Putamen (tissue), 1 donor: ENCODE measurements at places on chromosomes 3 and 15.

GRCh38 chr3:141193066-141193830, 38.4 kb upstream of the PXYLP1 start:
- DNase-seq: no peak

GRCh38 chr15:57118013-57118799, 199.8 kb downstream of the TCF12 start:
- DNase-seq: peak; percentile 47

DNA sequence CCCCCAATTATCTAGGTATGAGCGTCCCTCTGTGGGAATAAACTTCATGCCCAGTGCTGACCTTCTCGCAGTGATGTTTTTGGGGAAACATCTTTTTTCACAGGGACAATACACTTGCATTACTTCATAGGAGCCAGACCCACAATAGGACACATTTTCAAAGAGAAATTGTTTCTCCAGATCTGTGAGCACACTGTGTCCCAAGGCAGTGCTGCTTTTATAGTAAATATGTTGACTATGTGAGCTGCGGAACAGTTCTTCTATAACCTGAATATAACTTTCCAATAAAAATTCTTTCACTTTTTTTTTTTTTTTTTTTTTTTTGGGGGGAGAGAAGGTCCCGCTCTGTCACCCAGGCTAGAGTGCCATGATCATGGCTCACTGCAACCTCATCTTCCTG, 17.4 kb upstream of the THSD4 start:
- DNase-seq: no peak

GRCh38 chr15:65824031-65824743, 32.1 kb upstream of the DENND4A start:
- DNase-seq: peak; percentile 60

DNA sequence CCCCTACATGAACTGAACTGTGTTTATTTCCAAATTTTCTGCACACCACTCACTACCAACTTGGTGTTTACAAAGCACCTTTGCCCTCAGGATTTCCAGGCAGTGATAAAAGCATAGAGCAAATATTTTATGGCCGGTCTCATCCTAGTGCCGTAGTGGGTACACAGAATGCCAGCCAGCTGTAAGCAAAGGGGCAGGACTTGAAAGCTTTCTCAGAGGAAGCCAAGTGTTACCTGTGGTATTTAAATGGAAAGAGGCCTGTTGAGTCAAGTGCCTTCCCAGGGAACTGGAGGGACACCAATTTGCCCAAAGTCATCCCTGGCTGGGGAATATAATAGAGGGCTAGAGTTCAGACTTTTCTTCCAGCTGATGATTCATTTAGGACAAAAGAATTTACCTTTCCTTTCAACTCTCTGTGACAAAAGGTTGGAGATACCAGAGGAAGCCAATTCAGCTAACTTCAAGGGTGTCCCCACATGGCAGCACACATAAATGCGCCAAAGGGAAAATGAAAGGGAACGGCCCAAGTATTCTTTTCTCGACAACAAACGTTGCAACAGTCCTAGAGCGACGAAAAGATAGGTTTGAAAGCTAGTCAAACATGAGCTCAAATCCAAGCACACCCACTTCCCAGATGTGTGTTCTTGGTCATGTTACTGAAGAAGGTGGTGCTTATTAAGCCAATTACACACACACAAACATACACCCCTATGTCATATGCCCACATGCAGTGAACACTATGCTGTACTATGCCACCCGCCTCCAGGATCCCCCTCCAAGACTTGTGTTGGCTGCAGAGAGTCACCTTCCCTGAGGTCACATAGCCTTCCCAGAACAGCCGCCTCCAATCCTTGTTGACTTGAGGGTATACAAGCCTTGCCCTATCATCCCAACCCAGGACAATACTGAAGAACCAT, 27.7 kb downstream of the MAGI1 start:
- no peak for DNase-seq

DNA sequence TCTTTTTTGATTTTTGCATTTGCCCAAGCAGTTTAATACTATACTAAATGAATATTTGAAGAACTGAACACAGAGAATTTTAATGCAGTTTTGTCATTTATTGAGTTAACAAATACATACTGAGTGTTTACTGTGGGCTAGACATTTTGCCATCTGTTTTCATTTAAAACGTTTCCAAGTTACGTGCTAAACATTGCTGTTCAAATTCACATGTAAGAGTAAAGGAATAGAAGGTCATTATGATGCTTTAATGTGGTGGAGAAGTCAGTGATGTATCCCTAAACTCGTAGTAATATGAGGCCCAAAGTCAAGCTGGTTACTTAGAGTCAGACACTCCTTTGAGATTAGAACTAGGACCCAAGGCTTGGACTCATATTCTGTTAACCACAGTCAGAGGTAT, 49.4 kb downstream of the CRYBG3 start:
- DNase-seq: no peak

- DNase-seq: peak; percentile 92
These were observed 294.4 kb upstream of the SLCO3A1 start for GRCh38 chr15:91559066-91559465.

- DNase-seq: no peak
These were observed 135.6 kb downstream of the KCNMB2 start for GRCh38 chr3:178671791-178672190.

GRCh38 chr3:126103121-126104027, 19.4 kb upstream of the SLC41A3 start:
- no peak for DNase-seq

DNA sequence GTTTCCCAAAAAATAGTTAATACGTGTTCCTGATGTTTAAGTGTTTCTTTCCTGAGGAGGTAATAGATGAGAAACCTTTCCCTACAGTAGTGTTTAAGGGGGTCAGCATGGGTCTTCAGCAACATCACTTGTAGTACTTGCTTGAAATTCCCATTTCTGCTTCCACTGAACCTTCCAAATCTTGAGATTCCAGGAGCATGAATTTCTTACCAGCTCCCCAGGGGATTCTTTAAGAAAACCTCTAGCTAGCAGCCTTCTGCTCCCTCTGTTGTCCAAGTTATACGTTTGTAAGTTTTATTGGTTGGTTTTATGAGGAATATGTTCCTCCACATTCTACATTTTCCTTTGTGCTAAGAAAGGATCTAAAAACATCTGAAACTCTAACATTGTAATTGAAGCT, 38.2 kb upstream of the ACP3 start:
- no peak for DNase-seq

DNA sequence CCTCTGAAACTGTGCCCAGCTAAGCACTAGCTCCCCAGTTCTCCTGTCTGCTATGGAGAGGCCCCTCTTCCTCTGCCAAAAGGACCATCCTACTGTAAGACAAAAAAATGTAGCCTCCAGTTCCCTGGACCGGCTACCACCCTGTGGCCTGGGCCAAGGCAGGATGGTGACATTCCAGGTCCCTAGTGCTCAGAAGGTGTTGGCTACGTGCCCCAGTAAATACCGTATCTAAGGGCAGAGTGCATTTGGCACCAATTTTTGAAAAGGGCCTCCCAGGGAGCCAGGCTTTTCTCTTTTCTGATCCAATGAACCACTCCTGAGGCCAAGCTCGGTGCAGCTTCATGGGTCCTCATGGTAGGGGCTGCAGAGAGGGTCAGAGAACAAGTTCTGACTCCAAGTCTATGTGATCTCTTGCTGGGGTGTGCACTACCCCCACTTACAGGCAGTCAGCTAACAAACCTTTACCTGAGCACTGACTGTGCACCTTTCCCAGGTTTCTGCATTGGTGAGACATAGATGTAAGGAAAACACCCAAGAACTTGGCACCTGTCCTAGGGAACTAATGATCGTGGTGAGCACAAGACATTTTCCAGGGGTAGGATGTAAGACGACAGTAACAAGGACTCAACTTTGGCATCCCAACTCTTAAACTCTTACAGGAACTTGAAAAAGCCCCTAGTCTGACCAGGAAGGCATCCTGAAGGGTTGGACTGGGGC, 32.6 kb downstream of the TLE3 start:
- DNase-seq: no peak

DNA sequence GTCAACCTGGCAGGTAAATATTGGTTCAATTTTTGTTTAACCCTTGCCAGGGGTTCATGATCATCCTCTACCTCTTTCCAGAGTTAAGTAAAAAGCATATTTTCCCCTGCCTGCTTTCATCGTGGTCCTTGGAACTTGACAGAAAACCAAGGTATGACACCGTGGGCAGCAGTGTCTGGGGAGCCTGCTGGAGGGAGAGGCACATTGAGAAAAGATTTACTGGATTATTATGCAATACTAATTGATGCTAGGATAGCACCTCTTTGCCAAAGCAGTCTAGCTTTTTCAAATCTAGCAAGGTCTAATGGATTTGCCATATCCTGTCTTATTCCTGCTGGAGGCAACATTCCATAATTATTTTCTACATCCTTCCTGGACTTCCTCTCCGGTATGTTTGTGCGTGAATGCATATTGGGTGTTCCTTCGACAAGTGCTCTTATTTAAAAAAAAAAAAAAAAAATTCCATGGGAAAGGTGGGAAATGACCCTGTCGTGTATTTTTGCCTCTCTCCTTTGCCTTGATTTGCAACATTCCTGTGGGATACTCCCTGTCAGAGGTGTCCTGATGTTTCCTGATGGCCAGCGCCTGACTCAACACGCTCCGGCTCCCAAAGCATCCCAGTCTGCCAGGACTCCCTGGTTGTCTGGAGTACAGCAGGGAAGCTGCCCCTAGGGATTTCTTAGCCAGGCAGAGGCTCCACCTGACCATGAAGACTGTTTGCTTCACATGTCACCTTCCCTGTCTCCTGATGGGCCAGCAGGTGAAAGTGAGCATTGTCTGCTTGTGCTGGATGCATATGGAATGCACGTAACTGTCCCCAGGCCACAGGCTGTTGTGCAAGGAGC, 6.3 kb downstream of the BHLHE40 start:
- no peak for DNase-seq

DNA sequence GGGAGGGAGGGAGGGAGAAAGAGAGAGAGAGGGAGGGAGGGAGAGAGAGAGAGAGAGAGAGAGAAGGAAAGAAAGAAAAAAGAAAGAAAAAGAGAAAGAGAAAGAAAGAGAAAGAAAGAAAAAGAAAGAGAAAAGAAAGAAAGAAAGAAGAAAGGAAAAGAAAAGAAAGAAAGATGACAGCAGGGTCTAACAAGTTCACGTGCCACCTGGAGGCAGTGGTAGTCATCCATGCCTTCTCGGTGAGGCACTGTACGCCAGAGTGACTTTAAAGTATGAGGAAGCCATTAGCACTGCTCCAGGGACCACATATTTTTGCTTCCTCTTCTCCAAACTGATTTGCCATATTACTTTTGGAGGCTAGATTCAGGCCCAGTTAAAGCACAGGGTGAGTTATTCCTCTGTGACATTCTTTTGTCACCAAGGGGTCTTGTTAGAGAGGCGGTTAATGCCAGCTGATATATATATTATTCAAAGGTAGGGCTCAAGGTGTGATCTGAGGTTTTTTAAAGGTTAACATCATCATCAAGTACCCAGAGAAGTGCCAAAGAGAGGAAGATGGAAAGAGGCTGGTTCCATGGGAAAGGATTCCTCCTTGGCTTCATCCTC, at the start of gene HTR3D:
TSS of gene HTR3D (plus strand) at position 556 of the 606 bp plus-strand sequence. CDS start at position 556, 0 bp downstream.
- no peak for DNase-seq

GRCh38 chr3:112333002-112333380, at the start of gene CD200:
CD200 (plus strand) TSS chr3:112333156; CDS start chr3:112333213, 57 bp downstream.
- DNase-seq: peak; percentile 76

DNA sequence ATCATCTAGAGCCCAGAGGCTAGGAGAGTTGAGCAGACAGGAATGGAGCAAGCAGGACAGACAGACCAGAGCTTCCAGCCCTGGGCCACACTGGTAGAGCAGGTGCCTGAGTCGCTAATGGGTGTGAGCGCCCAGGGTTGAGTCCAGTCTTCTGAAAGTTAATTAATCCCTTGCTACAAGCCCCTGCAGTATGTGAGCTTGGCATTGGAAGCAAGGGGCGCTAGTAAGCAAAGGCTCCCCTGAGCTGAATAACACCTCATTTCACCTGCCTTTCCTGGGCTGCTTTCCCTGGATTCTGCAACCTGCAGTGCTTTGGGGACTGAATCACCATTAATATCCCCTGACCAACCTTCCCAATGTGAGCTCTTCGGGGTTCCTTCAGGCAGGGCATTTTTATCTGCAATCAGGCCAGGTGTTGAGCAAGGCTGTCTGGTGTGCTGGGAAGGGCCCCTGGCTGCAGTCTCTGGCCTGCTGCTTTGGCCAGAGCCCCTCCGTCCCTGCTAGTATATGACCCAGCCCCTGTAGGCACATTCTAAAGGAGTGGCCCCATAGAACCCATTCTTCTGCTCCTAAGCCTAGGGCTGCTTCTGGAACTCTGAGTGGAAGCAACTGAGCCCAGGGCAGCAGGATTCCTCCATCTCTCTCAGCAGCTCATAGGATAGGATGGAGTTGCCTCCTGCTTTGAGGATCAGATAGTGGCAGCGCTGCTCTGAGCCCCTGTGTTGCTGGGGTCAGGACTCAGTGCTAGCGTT, 45.1 kb upstream of the EPHB1 start:
- DNase-seq: no peak

GRCh38 chr3:25945836-25946235, 155.9 kb downstream of the OXSM start:
- no peak for DNase-seq

DNA sequence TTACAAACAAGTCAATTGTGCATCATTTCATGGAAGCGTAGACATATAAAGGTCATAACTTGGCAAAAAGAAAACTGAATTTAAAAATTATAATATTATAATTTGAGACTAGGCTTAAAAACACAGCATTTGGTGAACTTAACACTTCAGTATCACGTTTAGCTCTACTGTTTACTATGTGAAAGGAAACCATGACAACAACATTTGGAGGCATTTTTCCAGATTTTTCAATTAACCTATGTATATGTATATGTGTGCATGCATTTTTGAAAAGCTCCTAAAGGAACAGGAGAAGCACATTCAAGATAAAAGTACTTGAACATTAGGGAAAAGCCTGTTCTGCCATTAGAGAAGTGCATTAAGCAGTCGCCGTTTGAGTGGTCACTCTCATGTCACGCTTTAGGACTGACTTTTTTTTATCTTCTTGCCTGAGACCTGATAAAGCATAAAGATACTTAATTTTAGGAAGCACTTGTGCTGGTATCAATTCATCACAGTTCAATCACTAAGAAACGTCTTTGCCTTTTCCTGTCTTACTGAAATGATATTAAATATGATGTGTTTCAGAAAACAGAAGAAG, 156.0 kb downstream of the NAALADL2 start:
- DNase-seq: no peak

DNA sequence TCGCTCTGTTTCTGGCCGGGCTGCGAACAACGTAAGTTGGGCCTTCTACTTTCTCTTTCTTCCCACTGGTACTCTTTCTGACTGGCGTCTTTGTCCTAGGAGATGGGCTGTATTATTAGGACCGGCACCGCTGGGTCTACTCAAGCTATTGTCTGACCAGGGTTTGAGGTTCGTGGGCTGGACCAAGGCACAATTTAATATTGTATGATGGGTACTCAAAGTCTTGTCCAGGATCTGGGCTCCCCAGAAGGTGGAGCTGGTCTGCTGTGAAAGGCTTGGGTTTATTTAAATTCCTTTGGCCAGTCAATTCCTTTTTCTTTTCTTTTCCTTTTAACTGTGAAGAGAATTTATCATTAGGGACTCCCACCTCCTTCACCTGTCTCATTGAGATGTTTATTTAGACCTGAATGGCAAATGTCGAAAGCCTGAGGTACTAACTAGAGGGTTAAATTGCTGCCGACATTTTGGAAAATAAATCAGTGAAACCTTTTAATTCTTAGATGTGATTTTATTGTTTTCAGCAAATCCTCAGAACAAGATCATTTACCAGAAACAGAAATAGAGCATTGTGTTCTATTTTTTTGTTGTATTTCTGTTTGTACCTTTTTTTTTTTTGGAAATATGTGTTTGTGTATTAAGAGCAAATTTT, 410 bp downstream of the LRRC49 start:
- no peak for DNase-seq
